Upper lobe of right lung (tissue), 1 donor: ENCODE measurements at places on chromosomes 12 and 14.

DNA sequence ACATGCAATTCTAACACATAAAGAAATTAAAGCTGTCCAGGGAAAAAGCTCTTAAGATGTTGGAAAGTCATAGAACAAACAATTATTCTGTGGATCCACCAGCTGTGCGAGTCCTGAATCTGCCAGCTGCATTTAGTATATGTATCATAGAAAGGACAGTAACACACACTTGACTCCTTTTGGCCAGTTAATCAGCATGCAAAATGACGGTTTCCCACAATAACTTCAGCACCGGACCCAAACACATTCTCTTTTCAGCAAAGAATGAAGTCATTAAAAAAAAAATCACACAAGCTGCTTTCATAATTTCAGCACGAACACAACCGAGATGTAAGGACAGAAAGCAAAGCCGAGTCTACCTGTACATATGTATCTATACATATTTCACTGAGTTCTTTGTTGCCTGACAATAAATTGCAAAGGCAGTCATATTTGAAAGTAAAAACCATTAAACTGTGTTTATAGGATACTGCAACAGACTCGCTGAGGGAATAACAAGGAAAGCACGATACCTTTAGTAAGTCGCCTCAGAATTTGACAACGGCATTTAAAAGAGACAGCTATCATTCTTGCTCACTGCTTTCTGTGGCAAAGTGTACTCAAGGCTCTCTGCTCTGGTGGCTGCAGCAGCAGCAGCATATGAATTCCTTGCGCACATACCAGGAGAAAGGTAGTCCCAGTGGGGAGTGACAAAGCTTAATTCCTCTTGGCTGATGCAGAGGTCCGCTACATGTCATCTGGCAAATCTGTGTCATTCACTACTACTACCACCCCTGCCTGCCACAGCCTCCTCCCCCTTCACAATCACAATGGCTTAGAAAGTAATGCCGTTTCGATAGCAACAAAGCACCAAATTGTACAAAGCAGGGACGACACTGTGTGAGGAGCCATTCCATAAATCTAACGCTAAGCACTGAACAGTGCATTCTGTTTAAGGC lies at the start of gene GRIP1:
TSS of gene GRIP1 (minus strand) at position 739 of the 938 bp plus-strand sequence. CDS start at position 567, 172 bp downstream.
- DNase-seq, result no peak

DNA sequence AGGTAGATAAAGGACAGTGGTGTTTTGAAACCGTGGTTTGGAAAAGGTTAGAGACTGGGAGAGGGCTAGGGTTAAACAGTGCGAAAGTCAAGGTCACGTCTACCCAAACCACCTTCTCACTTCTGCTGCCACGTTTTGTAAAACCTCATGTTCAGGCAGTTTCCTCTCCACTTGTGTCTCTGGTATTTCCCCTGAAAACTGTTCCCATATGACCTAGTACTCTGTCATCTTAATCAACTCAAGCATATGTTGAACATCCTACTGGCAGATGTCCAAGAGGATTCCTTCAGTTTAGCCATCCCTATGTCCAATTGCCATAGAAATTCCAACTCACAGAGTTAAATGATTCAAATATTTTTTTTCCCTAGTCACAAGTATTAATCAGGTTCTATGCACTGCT lies 17.4 kb downstream of the CLEC4C start:
- DNase-seq, result no peak

- no peak for DNase-seq
Observed at GRCh38 chr14:94599656-94600004, 12.6 kb upstream of the SERPINA3 start.

DNA sequence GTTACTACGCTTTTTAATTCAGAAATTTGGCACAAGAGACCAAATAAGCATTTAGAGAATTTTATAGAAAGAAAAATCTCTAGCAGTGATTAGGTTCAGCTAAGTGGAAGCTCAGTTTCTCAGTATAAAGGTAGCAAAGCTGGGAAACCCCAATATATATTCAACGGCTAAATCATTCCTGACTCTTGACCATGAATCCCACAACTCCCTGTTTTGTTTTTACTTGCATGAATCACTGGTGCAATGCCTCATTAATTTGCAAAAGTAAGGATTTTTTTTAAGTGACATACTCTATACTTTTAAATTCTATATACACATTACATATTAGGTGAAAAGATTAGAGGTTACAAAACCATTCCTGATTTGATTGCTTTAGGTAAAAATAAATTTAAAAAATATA lies 74.3 kb upstream of the PLEKHG7 start:
- no peak for DNase-seq

DNA sequence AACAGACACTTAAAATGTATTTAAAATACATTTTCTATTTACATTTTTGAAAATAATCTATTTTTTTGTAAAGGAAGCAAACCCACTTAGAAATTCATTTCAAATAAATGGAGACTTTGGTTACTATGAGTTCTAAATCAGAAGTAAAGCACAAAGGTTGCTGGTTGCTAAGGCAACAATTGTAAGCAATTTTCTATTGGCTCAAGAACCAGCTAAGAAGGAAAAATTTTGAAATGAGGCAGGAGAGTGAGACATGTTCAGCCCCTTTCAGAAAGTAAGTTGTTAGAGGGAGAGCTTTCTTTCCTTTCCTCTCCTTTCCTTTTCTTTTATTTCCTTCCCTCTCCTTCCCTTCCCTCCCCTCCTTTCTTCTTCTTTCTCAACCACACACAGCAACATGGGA lies 80.7 kb downstream of the PRMT8 start:
- no peak for DNase-seq

DNA sequence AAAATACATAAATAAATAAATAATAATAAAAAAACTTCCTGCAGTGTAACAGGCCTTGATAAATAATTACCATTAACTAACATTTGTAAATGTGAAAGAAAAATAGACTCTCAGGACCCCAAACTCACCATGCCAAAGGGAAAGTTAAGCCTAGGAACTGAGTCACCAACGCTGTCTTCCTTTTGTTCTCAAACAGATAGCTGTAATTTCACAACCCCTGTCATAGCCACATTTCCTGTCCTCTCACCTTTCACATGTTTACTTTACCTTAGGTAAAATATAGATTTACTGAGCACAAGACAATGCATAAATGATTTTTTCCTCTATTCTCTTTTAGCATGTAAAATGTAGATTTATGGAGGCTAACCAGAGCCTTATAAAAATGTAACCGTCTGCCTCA lies 35.9 kb upstream of the CHST11 start:
- no peak for DNase-seq

DNA sequence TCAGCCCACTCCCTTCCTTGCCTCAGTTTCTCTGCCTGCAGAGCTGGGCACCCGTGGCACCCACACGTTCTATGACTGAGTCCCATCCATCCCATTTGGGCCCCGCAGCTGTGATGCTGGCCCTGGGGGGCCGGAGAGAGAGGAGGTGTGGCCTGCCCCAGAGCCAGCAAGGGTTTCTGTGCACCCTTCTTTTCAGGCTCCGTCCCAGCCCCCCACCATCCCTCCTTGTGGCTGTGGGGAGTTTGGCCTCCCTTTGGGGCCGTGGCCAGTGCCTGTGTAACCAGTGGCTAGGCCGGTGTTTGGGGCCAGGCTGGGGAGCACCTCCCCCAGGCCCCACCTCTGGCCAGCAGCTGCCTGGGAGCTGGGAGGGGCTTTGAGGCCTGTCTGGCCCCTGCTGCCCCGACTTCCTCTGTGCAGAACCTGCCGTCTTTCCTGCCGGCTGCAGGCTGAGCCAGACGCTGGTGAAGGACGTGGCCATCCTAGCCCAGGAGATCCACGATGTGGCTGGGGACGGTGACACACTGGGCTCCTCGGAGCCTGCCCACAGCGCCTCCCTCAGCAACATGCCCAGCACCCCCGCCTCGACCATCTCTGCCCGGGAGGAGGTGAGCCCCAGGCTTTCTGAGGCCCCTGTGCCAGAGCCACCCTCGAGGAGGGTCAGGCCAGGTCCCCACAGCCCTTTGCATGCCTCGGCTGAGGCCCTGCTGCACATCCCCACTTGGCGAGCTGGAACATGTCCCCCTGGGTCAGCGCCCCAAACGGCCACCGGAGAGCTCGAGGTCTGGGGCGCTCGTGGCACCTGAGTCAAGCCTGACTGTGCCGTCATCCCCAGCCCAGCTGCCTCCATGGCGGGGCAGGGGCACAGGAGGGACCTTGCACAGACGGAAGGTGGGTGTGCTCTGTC lies 27.7 kb downstream of the CEP170B start:
- peak; percentile 65 for DNase-seq

GRCh38 chr12:2320841-2321240 lies 268.1 kb downstream of the CACNA1C start:
- DNase-seq, result no peak

DNA sequence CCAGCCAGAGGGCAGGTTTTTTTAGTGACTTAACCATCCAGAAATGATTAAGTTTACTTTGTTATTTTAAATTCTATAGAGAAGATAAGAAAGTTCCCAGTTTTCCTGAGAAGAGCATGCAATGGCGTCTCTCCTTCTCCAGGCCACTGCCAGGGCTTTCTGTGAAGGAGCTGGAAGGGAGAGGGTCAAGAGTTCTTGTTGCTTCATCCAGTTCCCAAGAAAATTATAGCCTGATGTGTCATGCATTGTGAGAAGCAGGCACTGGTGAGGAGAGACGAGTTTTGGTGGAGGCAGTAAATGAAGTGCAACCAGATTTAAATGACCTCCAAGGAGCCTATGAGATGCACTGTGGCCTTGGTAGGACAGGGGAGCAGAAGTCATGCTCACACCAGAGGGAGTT lies 14.2 kb downstream of the ELK3 start:
- no peak for DNase-seq

GRCh38 chr14:20775901-20776300 lies 5.2 kb upstream of the RNASE6 start:
- no peak for DNase-seq

GRCh38 chr12:97335115-97335514 lies 127.5 kb upstream of the RMST start:
- no peak for DNase-seq

DNA sequence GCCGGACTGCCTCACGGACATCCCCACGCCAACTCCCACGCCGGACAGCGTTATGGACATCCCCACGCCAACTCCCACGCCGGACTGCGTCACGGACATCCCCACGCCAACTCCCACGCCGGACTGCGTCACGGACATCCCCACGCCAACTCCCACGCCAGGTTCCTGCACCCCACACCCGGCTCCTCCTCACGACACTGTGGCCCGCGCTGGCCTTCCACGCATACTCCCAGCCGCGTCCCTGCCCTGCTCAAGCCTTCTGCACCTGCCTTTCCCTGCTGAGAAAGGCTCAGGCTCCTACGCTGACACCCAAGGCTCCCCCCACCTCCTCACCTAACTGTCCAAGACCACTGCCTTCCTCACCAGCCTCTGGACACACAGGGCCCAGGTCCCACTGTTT lies 9.7 kb downstream of the CACNA2D4 start:
- peak; percentile 50 for DNase-seq

GRCh38 chr12:125218952-125219351 lies 153.7 kb downstream of the AACS start:
- DNase-seq, result no peak

GRCh38 chr12:823028-823698 lies 70.8 kb downstream of the WNK1 start:
- no peak for DNase-seq

- DNase-seq, result no peak
Observed at GRCh38 chr12:92434607-92435025, 268.2 kb upstream of the PLEKHG7 start.

- no peak for DNase-seq
Observed at GRCh38 chr12:43964033-43964432, 128.2 kb downstream of the TMEM117 start.

DNA sequence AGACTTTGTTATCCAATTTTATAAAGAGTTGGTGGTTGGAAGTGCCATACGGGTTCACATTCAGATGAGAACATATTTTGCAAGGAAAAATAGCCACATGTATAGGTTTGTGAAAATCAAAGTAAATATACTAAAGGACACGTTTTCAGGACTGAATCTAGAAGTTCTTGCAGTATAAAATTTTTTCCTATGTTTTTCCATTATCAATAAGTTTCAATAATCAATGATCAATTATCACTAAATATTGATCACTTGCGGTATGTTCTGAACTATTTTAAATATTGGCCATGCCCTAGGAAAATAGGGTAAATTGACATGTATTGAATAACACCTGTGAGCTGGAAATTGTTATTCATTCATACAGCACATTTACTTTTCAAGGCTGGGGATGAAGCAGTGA lies 25.9 kb downstream of the ALG10B start:
- DNase-seq, result no peak

DNA sequence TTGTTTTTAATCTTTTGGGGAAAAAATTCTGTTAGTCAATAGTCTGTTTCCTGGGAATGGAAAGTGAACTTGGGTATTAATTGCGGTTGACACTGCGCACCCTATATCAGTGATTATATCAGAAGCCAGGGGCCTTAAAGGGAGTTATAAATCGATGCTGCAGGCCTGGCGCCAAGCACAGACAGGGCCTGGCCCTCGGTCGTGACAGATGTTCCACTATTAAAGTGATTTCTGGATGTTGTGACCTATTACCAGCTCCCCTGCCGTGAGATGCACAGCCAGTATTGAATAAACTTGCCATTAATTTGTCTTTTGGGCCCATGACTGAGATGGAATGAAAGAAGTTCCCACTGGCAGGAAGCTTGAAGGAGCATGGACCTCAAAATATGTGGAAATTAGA lies 45.1 kb upstream of the KITLG start:
- DNase-seq, result no peak

- DNase-seq, result no peak
Observed at GRCh38 chr12:104827587-104827986, 130.5 kb downstream of the SLC41A2 start.

- DNase-seq, result peak; percentile 85
Observed at GRCh38 chr12:121227294-121227693, 17.4 kb downstream of the P2RX4 start.

DNA sequence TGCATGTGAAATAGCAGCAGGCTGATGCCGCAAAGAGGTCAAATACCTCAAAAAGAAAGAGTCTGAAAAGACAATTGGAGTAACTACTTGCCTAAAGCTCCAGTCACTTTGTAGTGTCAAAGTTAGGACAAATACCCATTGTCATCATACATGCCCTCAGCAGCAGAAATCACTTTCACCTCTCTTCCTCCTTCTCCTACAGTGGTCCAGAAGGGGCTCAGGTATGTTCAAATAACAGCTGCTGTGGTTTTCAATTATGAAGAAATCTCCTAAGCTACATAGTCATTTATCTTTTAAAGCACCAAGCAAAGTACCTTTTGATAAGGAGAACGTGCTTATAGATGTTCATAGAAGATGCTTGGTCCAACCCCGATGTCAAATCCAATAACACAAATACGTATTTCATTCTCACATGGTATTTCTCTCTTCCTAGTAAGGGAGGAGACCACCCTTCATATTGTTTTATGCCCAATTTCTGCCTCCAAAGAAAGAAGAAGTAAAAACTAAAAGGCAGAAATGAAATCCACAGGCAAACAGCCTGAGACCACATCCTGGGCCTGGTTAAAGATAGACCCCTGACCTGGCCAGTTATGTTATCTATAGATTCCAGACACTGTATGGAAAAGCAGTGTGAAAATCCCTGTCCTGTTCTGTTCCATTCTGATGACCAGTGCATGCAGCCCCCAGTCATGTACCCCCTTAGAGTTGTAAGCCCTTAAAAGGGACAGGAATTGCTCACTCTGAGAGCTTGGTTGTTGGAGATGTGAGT lies 23.7 kb downstream of the GYS2 start:
- DNase-seq, result no peak
